T-helper 22 cell (primary cell): ENCODE measurements at places on chromosomes 1 and 21.

DNA sequence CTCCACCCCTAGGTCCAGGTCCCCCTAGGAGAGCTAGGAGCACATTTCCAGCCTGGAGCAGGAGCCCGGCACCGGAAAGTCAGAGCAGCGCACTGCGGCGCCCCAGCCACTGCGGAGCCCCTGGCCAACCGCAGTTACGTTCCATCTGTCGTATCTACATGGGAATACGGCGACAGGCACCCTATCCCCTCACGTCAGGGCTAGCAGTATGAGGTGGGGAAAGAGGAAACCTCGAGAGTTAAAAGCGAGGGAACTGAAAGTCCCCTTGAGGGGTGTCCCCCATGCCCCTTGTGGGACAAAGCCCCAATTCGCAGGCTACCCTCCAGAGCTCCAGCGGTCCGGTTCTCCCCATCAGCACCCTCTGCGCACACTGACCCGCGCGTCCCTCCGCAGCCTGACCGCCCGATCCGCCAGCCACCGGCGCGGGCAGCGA lies 995 bp downstream of the COLGALT2 start:
- DNase-seq: no peak

- no peak for DNase-seq
Observed at GRCh38 chr1:229433364-229434004, 410 bp downstream of the ACTA1 start.

DNA sequence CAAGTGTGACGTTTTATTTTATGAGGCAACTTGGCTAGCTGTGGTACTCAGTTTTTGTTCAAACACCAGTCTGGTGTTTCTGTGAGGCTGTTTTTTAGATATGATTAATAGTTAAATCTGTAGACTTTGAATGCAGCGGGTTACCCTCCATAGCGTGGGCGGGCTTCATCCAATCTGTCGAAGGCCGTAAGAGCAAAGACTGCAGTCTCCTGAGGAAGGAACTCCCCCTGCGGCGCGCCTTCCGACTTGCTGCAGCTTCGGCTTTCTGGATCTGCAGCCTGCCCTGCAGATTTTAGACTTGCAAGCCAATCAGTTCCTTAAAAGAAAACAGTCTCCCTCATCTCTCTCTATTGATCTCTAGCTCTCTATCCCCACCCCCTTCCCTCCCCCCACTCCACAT lies 4.2 kb upstream of the ZNF496 start:
- no peak for DNase-seq

- no peak for DNase-seq
Observed at GRCh38 chr1:15680131-15680530, 4.0 kb upstream of the PLEKHM2 start.

DNA sequence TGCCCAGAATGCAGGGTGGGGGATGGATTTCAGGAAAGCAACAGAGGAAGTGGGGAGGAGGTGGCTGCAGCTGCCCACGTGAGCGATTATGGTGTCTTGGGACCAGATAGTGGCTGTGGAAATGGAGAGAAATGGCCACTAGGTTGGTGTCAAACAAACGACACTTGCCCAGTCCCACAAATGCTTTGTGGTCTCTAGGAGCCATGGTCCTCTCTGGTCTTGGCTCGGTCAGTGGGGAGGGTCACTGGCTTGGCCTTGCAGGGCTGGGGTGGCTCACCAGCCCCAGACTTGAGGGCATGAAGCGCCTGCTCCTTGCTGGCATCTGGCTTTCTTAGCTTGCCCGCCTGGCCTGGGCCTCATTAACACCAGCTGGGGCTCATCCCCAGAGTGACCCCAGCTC lies 7.2 kb downstream of the PADI2 start:
- no peak for DNase-seq

- no peak for DNase-seq
Observed at GRCh38 chr1:228944296-228944695, 209.0 kb downstream of the RHOU start.

DNA sequence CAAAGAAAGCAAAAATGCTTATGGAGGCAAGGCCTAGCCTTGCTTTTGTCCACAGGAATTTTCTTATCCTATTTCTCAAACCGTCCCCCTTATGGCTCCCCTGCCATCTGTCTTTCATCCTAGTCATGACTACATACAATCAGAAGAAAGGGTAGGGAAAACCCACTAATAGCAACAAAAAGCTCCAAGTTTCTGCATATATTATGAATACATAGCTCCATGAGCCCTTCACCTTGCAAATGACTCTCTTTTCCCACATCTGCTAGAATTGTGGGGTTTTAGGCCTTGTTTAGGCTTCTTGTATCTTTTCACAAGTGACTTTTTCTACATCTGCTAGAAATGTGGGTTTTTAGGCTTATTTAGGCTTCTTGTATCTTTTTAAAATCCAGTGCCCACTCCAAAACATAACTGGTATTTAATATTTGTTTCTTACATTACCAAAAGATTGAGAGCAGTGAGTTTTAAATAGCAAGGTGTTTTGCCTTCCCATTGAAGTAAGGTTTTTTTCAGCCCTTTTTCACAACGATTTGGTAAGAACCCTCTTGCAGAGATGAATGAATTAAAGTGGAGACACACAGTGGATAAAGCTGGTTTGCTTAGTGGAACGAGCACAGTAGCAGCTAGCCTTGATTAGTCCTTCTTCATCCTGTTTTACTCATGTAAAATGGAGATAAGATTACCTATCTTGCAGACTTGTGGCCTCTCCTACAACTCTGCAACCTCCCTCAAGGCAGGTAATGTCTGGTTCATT lies 4.4 kb downstream of the GADD45A start:
- no peak for DNase-seq

GRCh38 chr1:100557606-100557953 lies 19.6 kb downstream of the GPR88 start:
- no peak for DNase-seq

DNA sequence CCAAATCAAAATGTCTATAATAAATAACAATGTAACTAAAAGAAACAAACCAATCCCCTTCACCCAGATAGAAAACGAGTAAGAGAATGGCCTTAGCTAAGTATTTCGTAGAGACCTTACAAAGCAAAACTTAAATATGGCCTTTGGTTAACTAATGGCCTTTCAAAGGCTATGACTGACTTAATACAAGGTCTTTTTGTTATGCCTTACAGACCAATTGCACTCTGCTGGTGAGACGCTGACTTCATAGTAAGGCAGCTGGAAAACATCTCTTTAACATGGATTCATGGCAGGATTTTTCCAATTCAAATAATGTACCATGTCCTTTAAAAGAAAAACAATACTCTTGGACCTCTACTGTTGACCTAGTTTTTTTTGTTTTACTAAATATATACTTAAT lies 15.8 kb upstream of the TBCE start:
- DNase-seq: no peak

GRCh38 chr1:54376430-54377039 lies 29.7 kb downstream of the SSBP3 start:
- DNase-seq: no peak

GRCh38 chr1:226078374-226078773 lies 15.9 kb downstream of the H3-3A start:
- no peak for DNase-seq

GRCh38 chr1:228695015-228695955 lies 40.0 kb upstream of the RHOU start:
- no peak for DNase-seq

- no peak for DNase-seq
Observed at GRCh38 chr1:99964806-99965205, 5.0 kb upstream of the SLC35A3 start.

GRCh38 chr1:226988334-226988666 lies 48.2 kb downstream of the COQ8A start:
- no peak for DNase-seq
